Kidney (tissue), 22 donors: ENCODE measurements at places on chromosomes 13 and 19. TPM values are rescaled to one million over a fixed set of nuclear protein-coding genes. Genes with fewer than 3 reads are reported as not detected.

Gene CALR3
- polyA plus RNA-seq: not detected

Gene LMTK3
- polyA plus RNA-seq: 4.2 TPM

Gene FGF9
- 8.5 TPM for polyA plus RNA-seq

Gene GJB6
- not detected for polyA plus RNA-seq

Gene ACER1
- not detected for polyA plus RNA-seq

Gene ZNF865
- polyA plus RNA-seq: 5.8 TPM

Gene ZNF534
- not detected for polyA plus RNA-seq

Gene ZNF730
- not detected for polyA plus RNA-seq

Gene CD70
- polyA plus RNA-seq: not detected

Gene SRRM5
- 0.22 TPM for polyA plus RNA-seq

GRCh38 chr19:14363183-14364097 is 17.8 kb upstream of the ADGRE5 start:
- peak; percentile 94 for DNase-seq

- DNase-seq: no peak
Measured at GRCh38 chr19:57687363-57688010, 5.7 kb downstream of the ZNF551 start.

- DNase-seq: no peak
Measured at GRCh38 chr13:97423300-97424045, 10.5 kb upstream of the RAP2A start.

- no peak for DNase-seq
Measured at GRCh38 chr19:1206150-1206863, 729 bp downstream of the STK11 start.

- DNase-seq: no peak
Measured at GRCh38 chr19:31838163-31838815, 489.1 kb upstream of the TSHZ3 start.

DNA sequence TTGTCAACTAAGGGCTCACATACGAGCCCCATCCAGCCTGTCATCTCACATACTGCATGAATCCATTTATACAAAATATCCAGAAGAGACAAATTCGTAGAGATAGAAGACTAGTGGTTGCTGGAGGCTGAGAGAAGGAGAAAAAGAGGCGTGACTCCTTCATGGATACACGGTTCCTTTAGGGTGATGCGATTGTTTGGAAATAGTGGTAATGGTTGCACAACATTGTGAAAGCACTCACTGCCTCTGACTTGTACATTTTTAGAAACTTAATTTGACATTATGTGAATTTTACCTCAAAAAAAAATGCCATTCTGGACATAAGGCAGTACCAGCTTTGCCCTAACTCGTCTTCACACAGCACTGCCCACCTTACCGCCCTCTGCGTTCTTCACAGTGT is 27.3 kb downstream of the IGFL1 start:
- DNase-seq: no peak

DNA sequence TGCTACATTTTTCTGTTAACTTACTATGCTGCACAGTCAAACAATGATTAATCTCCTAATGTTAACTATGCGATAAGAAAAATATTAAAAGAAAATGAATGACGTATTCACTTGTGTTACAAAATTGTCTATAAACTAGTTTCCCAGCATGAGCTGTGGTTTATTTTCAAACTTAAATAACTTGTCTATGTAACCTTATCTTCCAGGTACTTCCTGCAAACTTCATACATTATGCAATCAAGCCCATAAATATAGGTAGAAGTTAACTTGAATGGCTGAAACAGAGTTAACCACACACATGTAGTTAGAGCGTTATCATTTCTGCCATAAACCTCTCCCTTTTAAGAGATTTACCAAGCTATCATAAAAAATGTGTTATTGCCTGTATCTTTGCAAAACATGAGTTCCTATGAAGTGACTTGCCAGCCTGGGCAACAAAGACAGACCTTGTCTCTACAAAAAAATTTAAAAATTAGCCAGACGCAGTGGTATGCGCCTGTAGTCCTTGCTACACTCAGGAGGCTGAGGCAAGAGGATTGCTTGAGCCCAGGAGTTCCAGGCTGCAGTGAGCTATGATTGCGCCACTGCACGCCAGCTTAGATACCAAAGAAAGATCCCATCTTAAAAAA is 17.7 kb upstream of the KLF5 start:
- no peak for DNase-seq

GRCh38 chr19:34733266-34733745 is 737 bp upstream of the ZNF181 start:
- peak; percentile 90 for DNase-seq

- DNase-seq: peak; percentile 85
Measured at GRCh38 chr19:35142606-35143230, 337 bp upstream of the FXYD7 start.

DNA sequence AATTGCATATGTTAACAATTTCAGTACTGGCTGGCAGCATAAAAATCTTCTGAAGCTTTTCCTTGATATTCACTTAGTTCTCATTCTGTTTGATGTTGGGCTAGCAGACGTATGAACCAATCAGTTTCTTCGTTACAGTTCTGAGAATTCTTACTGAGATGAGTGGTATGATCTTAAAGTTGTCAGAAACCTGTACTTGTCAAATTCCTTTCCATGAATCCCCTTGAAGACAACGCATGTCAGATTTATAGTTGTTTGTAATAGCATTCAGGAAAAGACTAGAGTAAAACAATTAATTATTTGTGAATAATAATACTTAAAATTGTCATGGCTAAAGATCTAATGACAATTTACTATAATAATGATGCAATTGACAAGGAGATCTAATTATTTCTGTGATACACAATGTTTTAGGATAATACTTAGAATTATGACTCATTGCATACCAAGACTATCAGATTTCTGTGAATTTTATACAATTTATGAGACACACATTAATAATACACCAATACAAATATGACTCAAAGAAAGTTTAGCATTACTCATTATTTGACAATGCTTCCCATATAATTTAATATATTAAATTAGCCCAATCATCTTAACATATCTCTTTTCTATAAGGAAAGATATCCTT is 447.2 kb downstream of the RFC3 start:
- DNase-seq: no peak

DNA sequence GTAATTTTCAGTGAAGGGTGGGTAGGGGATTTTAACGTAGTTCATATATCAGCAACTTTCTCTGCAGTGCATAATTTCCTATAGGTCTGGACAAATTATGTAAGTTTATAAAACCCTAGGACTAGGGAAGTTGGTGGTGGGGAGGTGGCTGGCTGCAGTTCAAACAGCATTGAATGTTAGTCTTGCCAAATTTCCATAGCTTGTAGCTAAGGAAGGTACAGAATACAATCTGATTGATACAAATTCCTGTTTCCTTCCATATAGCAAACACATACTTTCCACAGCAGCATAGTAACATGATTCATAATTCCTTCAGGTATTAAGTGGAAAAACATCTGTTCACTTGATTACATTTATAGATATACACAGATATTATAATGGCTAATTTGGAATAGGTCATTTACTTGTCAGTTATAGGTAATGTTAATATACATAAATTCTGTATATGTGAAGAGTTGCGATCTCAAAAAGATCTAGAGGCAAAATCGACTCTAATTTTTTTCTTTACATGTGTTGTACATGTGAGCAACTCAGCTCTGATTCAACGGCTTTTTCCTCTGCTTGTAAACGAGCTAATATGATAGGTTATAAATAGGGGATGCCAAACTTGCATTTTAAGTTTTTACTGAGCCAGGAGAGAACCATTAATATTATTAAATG is 233.4 kb upstream of the CSNK1A1L start:
- no peak for DNase-seq

- no peak for DNase-seq
Measured at GRCh38 chr19:48296963-48297734, 27.3 kb downstream of the ZNF114 start.

GRCh38 chr19:35592226-35592625 is 6.3 kb downstream of the PMIS2 start:
- DNase-seq: no peak

DNA sequence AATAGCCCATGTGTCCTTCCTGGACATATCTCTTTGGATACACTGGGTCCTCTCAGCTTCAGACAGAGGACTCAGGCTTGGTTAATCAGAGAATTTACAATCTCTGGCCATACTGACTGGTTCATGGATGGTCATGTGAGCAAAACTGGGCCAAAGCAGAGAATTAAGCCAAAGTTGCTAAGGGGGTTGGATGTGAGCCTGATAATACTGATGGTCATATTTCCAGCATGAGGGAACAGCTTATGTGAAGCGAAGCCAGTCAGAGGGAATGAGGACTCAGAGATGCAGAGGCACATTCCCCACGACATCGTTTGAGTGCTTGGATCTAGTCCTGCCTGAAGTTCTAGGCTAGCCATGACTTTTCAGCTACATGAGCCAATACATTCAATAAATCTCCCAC is 22.0 kb upstream of the LRRC4B start:
- DNase-seq: no peak

DNA sequence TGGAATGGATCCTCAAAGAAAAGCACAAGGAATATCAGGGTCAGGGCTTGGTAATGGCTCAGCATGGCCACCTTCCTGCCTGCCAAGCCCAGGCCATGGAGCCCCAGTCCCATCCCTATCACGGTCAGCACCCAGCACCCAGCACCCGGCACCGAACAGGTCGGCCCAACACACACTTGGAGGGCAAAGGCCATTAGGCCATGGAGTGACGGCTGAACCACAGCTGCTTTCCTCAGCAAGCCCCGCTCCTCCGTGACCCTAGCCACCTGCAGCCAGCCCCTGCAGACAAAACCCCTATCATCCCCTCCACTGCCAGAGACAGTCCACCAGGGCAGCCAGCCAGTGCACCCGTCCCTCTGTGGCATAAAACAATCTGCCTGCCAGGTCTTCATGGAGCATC is 20.6 kb downstream of the PEPD start:
- DNase-seq: no peak

GRCh38 chr13:42836930-42837690 is 55.7 kb downstream of the FAM216B start:
- peak; percentile 69 for DNase-seq

DNA sequence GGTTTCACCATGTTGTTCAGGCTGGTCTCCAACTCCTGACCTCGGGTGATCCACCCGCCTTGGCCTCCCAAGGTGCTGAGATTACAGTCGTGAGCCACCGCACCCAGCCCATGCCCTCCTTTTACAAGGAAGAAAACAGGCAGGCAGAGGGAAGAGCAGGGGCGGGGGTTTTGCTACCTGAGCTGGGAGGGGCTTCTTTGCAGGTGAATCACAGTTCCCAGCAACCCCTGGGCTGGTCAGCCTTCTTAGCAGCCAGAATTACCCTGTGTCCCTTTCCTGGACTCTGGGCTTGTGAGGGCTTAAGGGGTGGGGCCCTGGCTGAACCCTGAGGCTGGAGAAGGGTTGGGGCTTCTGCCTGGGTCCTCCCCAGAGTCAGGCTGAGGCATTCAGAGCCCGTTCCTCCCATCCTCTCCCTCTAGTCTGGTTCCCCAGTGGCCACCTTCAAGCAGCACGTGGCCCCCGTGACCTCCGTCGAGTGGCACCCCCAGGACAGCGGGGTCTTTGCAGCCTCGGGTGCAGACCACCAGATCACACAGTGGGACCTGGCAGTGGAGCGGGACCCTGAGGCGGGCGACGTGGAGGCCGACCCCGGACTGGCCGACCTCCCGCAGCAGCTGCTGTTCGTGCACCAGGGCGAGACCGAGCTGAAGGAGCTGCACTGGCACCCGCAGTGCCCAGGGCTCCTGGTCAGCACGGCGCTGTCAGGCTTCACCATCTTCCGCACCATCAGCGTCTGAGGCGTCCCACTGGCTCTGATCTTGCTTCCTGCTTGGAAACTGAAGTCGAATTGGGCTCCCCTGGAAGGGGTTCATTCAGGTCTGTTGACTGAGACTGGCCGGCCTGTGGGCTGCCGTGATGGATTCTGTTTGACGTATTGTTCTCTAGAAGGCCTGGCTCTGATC is 2.8 kb upstream of the KCNJ14 start:
- DNase-seq: no peak

DNA sequence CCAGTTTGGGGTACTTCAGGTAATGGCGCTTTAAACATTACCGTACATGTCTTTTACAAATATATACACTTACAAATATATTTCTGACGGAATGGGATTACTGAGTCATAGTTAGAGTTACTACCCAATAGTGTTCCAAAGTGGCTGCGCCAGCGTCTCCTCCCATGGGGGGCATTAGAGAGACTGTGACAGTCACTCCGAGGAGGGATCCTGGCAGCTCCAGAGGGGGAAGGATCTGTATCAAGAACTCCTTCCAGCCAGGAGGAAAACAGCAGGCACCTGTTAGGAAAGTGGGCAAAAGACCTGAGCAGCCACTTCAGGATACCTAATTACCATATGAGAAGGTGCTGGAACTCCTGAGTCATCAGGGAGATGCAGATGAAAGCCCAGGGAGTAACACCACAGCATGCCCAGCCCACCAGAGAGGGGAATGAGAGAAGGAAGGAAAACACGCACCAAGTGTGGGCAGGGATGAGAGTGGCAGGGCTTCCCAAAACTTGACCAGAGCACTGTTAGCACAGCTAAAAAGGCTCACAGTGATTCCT is 52.9 kb downstream of the SLC7A9 start:
- DNase-seq: no peak

- DNase-seq: no peak
Measured at GRCh38 chr13:94520001-94520400, 40.5 kb upstream of the DCT start.

DNA sequence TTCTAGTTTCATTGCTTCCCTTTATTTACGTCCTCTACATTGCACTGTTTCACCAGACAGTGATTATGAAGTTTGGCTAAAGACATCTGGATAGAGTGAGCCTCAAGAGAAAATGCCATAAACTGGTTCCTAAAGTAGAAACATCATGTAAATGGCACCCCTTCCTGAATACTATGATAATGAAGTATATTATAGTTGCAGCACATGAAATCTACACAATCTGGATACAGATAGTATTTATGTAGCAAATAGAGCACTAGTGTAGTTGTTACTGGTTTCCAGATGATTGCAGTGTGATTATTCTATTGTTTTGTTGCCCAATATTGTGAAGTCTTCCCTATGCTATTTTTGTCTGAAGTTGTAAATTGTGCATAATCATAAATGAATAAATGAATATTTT is 2786.9 kb upstream of the PCDH20 start:
- DNase-seq: no peak

DNA sequence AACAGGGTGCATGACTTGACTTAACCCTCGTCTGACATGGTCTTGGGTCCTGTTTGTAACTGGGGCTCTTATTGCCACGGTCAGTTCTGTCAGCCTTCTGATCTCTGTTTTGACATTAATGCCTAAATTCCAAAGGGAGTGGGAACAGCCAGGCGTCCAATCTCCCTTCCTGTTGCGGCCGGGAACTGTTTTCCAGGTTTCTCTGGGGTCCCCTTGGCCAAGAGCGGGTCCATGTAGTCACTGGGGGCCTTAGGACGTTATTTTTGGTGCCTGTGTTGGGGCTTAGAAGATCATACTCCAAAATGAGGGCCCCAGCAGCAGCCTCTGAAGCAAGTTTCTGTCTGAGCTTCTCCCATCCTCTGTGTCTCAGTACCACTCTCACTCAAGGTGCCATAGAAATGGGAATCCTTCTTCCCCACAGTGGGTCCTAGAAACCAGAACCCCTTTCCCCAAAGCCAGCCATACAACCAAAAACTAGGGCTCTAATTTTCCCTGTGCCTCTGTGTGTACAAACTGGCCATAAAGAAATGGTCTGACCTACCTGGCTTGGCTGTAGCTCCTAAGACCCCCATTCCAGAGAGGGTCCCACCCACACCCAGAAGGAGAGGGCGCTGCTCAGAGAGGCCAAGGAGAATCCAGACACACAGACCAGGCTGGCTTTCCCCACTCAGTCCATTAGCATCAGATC is 50.4 kb downstream of the C13orf46 start:
- DNase-seq: no peak

GRCh38 chr13:39942552-39943273 is 287.3 kb downstream of the COG6 start:
- DNase-seq: no peak

- DNase-seq: no peak
Measured at GRCh38 chr19:5057860-5058259, 88.9 kb downstream of the KDM4B start.
